Fibroblast of the aortic adventitia (primary cell): ENCODE measurements at places on chromosomes 2 and 18.

DNA sequence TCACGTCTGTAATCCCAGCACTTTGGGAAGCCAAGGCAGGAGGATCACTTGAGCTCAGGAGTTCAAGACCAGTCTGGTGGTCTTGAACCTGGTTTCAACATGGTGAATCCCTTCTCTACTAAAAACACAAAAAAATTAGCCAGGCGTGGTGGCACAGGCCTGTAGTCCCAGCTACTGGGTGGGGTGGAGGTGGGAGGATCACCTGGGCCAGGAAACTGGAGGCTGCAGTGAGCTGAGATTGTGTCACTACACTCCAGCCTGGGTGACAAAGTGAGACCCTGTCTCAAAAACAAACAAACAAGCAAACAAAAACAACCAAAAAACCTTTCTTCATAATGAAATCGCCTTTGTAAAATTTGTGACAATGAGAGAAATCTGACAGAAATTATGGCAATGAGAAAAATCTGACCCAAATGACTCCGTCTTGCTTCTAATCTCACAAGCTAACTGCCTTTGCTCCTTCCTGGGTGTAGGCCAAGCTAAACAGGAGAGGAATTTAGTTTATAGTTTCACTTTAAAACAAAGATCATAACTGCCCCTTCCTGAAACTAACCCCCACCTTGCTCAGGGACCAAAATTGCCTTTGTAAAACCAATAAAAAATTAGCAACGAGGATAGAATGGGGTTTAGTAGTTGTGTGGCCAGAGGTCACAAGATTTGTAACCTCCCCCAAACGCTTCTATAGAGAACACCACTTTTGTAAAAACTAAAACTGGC, 60.7 kb upstream of the KIF5C start:
- peak; percentile 73 for DNase-seq

DNA sequence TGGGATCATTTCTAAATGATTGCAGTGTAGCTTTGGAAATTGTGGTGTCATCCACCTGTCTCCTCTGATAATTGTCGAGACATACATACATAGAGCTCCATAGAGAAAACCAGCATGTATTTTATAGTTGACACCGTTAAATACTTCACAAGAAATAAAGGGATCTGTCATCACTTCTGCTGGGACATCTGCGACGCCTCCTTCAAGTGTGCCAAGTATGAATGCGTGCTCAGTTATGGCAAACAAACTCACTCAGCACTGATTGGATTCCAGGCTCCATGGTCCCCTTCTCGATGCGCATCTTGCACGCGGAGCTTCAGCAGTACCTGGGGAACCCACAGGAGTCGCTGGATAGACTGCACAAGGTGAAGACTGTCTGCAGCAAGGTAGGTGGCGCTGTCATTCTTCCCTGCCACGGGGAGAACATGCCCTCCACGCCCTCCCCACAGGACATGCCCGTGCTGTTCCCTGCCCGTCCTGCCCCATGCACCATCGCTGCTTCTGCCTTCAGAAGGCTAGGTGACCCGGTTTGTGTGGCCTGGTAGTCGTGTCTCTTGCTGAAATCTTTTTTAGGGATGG, 64.1 kb downstream of the TRAPPC12 start:
- no peak for DNase-seq

DNA sequence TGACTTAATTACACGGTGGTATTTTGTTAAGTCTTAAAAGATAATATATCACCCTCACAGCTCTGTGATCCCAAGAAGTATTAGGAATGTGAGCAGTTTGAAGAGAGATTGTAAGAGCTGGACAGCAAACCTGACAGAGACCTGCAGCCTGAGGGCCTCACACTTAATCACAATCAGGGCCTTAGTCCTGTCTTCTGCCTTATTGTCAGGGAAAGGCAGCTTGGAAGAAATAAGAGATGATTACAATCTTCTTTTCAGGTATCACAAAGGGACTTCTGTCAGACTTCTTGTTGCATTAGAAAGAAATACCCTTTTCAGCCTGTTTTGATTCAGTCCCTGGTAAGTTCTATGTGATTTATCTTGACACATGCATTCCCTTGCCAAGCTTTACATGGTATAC, 1433.8 kb upstream of the SLC39A10 start:
- DNase-seq, result no peak

GRCh38 chr2:138866797-138867196, 86.6 kb upstream of the NXPH2 start:
- DNase-seq, result no peak

DNA sequence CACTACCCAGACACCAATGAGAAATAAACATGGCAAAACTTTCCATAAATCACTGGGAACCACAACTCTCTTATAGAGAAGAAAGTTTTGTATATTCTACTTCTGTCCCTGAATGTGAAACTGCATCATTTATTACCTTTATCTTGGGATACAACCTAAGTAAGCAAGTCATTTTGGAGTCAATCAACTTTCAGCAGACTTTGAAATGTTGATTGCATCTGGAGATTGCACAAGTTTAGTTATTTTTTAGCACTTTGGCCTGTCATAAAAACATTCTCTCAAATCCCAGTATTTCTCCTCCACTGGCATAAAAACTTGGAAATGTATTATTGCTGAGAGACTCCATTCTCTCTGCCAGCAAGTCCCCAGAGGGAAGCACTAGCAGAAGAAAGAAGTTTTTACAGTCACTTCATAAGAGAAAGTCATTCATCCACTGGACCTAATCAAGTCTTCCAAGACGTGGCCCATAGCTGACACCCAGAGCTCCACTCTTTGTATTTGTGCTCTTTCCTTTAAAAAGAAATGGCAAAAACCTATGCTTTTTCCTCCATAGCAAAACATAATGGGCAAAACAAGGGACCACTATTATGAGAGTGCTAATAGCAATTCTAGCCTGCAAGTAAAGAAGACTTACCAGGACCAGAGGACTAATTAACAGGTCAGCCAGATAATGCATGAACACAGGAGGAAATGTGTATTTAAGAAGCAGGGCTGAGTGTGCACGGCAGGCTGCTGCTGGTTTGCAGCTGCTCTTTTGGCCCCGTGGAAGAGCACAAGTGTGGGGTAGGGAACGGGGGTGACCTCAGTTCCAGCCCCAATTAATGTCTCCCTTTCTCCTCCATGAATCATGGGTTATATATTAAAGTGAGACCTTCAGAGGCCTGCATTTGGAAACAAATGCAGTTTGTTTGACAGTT, 171.5 kb downstream of the INO80D start:
- no peak for DNase-seq

DNA sequence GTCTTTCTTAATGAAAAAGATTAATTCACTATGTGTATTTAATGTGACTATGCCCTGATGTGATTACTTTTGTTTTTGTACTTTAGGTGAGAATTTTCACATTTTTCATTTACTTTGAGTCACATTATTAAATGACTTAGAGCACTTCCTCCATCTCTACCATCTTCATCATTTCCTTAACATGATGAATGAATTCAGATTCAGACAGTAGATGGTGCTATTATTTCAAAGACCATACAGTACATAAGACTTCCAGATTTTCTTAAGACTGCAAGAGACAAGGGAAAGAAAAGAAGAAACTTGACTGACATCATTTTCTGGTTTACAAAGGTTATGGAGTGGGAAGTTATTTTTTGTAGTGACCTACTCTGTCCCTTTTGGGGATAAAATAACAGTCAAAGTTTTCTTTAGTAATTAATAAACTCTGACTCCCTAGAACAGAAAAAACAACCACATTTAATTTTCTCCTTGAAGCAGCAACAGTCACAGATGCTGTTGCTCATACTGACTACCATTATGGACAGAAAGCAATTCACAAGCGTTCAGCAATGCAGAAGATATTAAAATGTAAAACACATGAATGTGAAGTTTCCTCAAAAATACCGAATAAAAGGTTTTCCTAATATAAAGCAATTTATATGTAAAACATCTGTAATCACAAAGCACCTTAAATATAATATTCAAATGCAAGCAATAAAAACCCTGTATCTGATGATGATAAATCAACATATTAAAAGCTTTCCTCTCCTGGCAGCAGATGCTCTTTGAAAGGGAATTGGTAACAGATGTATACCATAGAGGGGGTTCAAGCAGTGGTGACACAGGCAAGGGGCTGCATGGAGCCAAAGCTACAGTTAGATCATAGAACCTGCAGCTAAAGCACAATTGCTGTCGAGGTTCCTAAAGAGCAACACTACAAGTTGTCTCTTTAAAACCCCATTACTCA, 1010.9 kb upstream of the NXPH2 start:
- peak; percentile 28 for DNase-seq

- DNase-seq, result no peak
These were observed 128.2 kb downstream of the FIGN start for GRCh38 chr2:163607630-163608029.

DNA sequence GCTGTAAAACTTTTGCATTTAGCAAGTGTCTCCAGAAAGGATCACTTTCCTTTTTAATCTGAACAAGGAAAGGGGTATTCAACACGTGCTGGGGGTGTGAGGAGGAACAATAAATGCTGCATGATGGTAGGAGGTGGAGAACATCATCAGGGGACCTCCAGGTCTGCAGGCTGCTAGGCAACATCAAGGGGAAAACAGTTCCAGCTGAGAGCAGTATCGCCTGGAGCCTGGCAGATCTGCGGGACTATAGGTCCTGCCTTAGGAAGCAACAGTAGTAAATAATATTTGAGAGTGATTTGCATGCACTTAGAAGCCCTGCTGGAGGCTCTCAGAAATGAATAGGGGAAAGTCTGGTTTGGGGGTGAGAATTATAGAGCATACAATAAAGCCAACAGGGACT, 175.6 kb downstream of the SUCLG1 start:
- no peak for DNase-seq

DNA sequence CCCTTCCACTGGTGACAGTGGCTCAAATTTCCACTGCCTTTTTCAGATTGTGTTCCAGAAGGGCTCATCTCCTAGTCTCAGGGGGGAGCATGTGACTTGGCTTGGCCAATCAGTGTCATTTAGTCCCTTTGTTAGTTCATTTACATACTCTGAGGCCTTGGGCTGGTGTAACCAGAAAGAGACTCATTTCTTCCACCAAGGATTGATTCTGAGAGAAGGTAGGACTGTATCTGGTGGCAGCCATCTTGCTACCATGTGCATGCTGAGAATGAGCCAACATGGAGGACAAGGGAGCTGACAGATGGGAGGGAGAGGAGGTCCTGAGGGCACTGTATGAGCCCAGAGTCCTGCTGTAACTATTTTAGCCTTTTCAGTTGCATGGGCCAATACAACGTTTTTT, 191.7 kb downstream of the THSD7B start:
- DNase-seq, result no peak

GRCh38 chr2:119384971-119385370, 18.2 kb downstream of the DBI start:
- DNase-seq, result no peak

DNA sequence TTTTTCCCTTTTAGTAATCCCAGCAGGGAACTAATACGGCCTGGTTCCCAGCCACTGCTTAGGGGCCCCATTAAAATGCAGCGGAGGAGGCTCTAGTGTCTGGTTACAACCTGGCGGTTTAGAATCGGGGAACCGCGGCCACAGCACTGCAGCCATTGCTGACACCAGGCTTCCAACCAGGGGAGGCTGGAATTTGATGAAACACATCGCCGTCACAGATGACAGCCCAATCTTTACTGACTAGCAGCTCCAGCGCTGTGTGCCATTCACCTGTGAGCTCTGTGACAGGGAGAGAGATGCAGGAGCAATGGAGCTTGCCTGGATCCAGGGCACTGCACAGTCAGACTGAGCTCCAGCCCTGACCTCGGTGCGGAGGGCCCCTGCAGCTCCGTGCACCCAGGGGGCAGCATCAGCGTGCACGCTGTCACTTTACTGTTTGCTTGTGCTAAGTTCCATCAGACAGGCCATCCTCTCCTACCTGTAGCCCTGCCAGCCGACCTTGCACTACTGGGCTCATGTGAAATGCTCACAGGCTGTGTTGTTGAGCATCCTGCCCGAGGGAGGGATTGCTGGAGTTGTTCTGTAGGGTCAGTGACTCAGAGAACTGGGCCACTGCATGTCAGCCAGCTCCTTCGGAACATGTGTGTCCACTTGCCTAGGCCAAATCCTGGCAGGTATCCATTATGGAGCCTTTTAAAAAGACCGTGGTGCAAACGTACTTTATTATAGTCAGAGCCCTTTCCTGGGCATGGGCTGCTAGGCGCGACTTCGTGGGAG, 203.5 kb downstream of the SEPTIN10 start:
- peak; percentile 53 for DNase-seq
